Non-pigmented ciliary epithelial cell (primary cell): ENCODE measurements at places on chromosomes 5 and 9.

DNA sequence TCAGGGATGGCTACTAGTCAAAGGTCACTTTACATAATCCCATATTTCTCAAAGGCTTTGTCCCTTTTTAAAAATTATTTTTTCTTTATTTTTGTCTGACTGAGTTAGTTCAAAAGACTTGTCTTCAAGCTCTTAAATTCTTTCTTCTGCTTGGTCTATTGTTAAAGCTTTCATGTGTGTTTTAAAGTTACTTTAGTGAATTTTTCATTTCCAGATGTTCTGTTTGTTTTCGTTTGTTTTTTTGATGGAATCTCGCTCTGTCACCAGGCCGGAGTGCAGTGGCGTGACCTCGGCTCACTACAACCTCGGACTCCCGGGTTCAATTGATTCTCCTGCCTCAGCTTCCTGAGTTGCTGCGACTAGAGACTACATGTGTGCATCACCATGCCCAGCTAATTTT is 55.0 kb upstream of the SNCAIP start:
- no peak for DNase-seq

- no peak for DNase-seq
Observed at GRCh38 chr5:120083851-120084542, 380.1 kb upstream of the PRR16 start.

GRCh38 chr5:135081240-135081639 is 47.2 kb upstream of the PITX1 start:
- DNase-seq, result no peak

DNA sequence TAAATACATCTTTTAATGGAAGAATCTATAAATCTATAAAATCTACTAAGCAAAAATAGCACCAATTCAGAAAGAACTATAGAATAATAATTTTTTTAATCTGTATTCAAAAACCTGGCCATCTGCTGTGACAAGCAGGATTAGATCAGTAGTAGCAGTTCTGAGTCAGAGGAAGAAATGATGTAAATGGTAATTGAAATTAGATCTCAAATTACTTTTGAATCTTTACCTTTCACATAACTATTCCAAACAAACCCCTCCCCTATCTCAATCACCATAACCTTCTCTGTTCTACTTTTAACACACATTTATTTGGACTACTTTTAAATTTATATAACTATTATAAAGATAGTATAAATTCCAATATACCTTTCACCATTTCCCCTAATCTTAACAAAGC is 727.8 kb upstream of the FAM174A start:
- DNase-seq, result no peak

GRCh38 chr5:40277161-40277906 is 402.4 kb upstream of the PTGER4 start:
- DNase-seq, result no peak

GRCh38 chr5:38265546-38266179 is 7.3 kb downstream of the EGFLAM start:
- DNase-seq, result peak; percentile 5

DNA sequence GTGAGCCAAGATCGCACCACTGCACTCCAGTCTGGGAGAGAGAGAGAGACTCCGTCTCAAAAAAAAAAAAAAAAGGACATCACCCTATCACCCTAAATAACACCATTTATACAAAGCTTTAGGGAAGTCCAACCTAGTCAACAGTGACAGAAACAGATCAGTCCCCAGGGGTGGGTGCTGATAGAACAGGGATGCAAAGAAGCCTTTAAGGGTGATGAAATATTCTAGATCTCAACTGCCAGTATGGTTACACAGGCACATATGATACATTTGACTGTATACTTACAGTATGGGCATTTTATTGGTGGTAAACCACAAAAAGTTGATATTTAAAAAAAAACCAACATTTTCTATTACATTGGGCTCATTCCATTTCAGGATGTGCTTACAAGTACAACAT is 4.8 kb downstream of the RETREG1 start:
- DNase-seq, result no peak

GRCh38 chr9:115673599-115673998 is 480.0 kb upstream of the PAPPA start:
- no peak for DNase-seq

- DNase-seq, result no peak
Observed at GRCh38 chr5:180117000-180117725, 45.6 kb upstream of the RNF130 start.

GRCh38 chr5:36899860-36900259 is 23.3 kb downstream of the NIPBL start:
- DNase-seq, result no peak

DNA sequence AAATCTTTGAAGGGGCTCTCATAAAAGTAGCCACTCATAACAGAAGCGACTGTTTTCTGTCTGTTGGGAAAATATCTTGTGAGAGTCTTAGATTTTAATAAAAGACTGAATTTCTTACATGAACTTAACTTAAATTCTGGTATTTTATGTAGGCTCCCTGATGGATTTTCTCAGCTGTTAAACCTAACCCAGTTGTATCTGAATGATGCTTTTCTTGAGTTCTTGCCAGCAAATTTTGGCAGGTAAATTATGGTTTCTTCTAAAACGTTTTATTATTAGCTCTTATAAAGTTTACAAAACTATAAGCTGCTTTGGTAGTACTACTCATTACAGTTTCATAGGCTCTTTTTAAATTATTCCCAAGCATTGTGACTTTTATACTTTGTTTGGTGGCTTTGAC is 87.0 kb downstream of the ERBIN start:
- no peak for DNase-seq

- DNase-seq, result no peak
Observed at GRCh38 chr5:15285901-15286583, 213.9 kb upstream of the FBXL7 start.

DNA sequence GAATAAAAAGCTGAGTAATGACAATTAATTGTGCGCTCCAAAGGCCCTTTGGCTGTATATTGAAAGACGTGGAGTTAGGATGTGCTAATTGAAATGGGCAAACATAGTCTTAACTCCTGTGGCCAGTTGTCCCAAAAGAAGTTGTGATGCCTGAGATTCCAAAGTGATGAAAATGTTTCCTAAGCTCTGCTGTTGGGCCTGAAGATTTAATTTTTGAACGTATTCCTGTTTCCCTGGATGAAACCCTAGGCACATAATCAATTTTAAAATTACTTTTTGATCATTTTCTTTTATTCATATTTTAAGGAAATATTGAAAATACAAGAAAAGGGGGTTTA is 87.9 kb downstream of the PRDM6 start:
- no peak for DNase-seq

GRCh38 chr9:131105952-131106351 is 9.6 kb downstream of the AIF1L start:
- no peak for DNase-seq

DNA sequence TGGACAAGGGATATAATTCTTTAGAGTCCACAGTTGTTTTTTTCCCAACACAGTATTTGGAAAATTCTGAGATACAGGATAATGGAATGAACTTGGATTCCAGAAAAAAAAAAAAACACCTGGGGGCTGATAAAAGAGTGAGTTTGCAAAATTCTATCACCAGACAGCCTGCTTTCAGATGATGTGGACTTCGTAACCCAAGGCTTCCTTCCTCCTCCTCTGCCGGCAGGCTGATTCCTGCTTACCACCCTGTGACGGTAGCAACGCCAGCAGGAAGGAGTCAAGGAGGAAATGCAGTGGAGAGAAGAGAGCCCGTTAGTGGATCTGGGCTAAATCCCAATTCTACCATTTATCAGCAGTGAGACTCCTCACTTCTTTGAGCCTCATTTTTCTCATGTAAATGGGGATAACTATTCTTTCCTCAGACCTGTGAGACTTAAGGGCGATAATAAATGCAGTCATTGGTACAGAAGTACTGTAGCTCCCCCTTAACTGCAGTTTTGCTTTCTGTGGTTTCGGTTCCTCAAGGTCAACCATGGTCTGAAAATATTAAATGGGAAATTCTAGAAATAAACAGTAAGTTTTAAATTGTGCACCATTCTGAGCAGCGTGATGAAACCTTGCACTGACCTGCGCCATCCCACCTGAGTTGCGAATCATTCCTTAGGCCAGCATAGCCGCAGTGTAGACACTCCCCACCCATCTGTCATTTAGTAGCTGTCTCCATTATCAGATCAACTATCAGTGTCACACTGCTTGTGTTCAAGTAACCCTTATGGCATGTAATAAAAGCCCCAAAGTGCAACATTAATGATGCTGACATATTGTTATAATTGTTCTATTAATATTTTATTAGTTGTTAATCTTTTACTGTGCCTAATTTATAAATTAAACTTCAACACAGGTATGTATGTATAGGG is 71.4 kb downstream of the DCP2 start:
- DNase-seq, result no peak

GRCh38 chr9:14993061-14993800 is 83.0 kb upstream of the FREM1 start:
- peak; percentile 13 for DNase-seq

- DNase-seq, result peak; percentile 63
Observed at GRCh38 chr9:124551472-124552272, 44.5 kb upstream of the NR5A1 start.

- no peak for DNase-seq
Observed at GRCh38 chr9:34989946-34990635, 546 bp downstream of the DNAJB5 start.

GRCh38 chr5:7827610-7828009 is 23.3 kb downstream of the CFAP90 start:
- DNase-seq, result no peak

- no peak for DNase-seq
Observed at GRCh38 chr5:135216471-135217343, 182.3 kb downstream of the MACROH2A1 start.

- DNase-seq, result no peak
Observed at GRCh38 chr5:68028131-68028727, 187.3 kb upstream of the PIK3R1 start.

DNA sequence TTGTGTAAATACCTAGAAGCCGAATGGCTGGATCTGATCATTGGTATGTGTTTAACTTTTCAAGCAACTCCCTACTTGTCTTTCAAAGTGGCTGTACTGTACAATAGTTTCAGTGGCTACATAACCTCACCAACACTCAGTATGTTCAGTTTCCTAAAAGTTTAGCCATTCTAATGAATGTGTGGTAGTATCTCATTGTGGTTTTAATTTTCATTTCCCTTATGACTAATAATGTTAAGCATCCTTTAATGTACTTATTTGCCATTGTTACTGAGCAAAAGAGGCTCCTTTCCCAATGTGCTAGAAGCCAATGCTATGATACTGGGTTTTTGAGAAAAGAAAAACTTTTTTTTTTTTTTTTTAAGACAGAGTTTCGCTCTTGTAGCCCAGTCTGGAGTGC is 27.8 kb upstream of the ALDOB start:
- DNase-seq, result no peak

GRCh38 chr5:41465493-41466171 is 44.8 kb downstream of the PLCXD3 start:
- DNase-seq, result no peak

GRCh38 chr5:82905986-82906385 is 171.2 kb downstream of the TMEM167A start:
- no peak for DNase-seq

- no peak for DNase-seq
Observed at GRCh38 chr5:72507231-72507906, at the start of gene ZNF366. Gene ZNF366 (minus strand): TSS chr5:72507410. CDS start chr5:72461496, 45,914 bp downstream.

DNA sequence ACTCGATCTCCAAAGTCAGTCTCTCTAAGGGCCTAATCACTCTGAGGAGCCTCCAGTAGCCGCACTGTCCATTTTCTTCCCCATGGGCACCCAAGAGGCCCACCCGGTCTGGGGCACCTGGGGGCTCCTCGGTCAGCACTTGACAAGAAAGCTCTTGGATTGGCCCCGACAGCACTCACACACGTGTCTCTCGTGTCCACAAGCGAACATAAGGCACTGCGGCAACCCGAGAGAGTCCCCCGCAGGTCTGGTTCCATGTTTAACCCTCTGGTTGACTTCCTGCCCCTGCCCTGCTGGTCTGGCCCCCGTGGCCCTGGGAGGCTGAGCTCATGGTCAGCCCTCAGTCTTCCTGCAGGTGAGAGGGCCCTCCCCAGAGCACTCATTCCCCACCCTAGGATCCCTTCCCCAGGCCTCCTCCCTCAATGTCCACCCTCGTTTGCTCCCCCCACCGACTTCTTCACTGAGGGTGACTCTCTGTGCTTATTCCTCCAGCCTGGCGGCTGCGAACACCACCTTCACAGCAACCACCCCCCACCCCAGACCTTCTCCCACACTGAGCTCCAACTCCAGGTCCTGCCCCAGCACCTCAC is 16.3 kb upstream of the LRRC14B start:
- no peak for DNase-seq

DNA sequence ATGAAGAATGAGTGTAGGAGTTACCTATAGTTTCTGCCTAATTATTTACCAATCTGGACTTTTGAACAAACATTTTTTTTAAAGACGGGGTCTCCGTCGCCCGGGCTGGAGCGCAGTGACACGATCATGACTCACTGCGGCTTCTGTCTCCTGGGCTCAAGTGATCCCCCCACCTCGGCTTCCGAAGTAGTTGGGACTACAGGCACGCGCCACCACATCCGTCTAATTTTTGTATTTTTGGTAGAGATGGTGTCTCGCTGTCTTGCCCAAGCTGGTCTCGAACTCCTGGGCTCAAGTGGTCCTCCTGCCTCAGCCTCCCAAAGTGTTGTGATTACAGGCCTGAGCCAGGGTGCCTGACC is 1.5 kb downstream of the CTNNA1 start:
- DNase-seq, result no peak

DNA sequence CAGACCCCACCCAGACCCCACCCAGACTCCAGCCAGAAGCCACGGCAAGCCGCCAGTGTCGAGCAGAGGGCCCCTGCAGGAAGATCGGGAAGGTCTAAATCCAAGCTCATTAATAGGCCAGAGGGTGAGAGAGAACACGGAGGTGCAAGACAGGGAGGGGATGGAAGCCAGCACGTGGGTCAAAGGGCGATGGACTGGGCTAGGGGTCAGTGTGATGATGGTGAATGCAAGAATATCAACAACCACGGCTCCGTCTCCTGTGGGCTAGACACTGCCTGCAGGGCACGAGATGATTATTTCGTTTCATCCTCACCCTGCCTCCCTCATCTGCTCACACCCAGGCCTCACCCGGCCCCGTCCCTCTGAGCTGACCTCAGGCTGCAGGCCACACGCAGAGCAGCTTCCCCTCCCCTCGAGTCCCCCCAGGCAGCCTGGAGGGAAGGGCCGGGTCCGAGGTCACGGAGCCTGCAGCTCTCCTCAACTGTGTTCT is 122.0 kb downstream of the COL23A1 start:
- no peak for DNase-seq

DNA sequence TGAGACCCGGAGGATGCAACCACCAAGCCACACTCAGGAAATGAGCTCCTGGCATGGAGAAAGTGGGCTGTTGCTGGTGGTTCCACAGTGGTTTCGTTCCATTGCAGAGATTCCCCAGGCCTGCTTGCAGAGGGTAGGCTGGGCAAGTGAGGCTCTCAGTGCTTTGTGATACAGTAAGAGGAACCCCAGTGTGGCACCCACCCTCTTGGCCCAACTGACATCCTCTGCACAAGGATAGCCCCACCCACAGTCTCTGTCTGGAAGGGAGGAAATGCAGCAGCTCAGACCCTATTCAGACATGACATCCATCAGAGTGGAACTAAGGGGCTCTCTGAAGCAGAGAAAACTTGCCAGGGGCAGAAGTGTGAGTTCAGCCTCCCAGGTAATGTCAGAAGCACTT is 69.6 kb upstream of the FSTL4 start:
- DNase-seq, result no peak

GRCh38 chr5:117357886-117358285 is 783.3 kb upstream of the SEMA6A start:
- DNase-seq, result no peak

- peak; percentile 94 for DNase-seq
Observed at GRCh38 chr5:143554187-143554717, 150.8 kb upstream of the NR3C1 start.
